Aorta (tissue), 5 donors: ENCODE measurements at places on chromosomes 1 and 21.

GRCh38 chr1:109691759-109692158, 4.1 kb downstream of the GSTM1 start:
- DNase-seq = no peak

- no peak for DNase-seq
Measured at GRCh38 chr1:246329900-246330299, 177.2 kb downstream of the SMYD3 start.

GRCh38 chr1:244319283-244320132, 132.2 kb downstream of the ADSS2 start:
- no peak for DNase-seq

DNA sequence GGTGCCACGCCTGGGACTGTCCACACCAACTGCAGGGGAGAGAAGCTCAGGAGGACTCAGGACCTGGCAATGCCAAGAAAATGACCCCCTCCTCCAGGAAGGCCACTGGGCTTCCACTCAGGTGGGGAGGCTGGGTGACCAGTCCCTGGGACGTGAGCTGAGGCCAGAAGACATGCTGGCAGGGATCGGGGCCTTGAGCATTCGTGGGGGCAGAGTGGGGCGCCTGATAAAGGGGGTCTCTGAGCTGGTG, 15.3 kb upstream of the COL6A2 start:
- DNase-seq = no peak

GRCh38 chr1:190140644-190141043, 337.0 kb downstream of the BRINP3 start:
- DNase-seq = no peak

- DNase-seq = no peak
Measured at GRCh38 chr1:204854286-204854685, 16.4 kb upstream of the NFASC start.

DNA sequence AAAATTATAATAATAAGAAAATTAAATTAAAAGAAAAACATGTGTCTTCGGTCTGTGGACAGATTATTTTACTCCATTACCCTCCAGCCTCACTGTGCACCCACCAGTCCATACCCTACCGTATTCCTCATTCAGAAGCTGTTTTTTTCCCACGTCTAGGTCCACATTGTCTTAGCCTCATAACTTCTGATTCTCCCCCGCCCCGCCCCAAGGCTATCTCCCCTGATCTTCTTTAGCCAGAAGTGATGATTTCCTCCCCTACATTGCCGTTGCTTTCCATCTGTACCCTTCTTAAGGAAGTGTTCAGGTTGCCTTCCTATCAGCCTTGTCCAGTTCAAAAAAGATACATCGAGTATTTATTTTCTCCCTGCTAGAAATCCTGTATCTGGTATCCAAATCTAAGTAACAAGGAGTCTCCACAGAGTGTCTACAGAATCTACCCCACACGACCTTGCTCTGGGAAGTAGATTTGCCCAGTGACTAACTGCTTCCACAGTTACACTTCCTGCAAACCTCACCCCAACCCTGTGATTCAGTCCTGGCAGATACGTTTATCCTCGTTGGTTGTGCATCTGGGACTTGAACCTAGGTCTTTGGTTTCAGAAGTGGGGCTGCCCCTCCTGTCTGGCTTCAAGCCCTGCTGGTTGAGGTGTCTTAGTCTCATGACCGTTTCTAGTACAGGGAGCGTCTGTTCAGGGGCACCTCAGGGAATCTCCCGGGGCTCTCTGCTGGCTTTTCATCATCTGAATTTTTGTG, 470.2 kb downstream of the CAMTA1 start:
- DNase-seq = no peak

GRCh38 chr1:209395169-209395568, 188.3 kb upstream of the CAMK1G start:
- no peak for DNase-seq

- DNase-seq = no peak
Measured at GRCh38 chr1:101723415-101723814, 273.3 kb downstream of the OLFM3 start.

GRCh38 chr1:116123837-116124533, 12.8 kb downstream of the MAB21L3 start:
- DNase-seq = no peak

DNA sequence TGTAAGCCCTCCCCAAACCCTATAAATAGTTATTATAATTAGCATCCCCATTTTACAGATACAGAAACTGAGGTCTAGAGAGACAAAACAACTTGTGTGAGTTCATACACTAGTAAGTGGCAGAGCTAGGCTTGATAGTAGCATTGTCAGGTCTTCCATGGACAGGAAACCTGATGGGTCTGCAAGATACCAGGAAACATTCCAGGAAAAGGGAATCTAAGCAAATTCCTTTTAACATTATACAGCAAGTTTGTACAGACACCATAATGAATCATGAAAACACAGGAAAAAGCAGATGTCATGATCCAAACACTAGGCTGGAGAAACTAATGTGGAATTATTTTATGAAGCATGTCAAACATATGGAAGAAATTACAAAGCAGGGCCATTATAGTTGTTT, 89.1 kb upstream of the KCNK2 start:
- DNase-seq = no peak

GRCh38 chr1:93972341-93972740, 63.1 kb upstream of the GCLM start:
- DNase-seq = no peak

DNA sequence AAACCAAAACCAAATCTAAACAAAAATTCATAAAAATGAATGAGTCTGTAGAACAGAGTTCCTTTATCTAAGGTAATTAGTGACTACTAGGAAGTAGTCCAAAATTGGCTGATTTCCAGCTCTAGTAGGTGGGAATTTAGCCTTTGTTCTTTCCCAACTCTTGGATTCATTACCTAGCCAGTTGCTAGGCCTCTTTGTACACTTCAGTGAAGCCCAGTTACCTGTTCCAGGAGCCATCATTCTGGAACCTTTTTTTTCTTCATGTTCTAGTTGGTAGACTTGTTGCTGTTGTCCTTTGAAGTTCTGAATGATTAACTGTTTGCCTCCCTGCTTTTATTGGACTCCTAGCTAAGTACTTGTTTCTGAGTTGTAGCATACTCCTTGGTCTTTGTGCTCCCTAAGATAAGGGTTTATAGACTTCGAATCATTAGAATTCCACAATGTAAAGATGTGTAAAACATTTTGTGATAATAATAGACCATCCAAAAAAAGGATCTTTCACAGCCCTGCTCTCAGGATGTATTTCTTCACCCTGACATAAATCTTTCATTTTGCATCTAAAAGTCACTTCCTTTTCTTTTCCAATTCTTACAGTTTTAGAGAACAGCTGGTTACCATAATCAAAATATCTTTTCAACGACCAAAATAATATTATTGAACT, 9.8 kb downstream of the PLA2G4A start:
- DNase-seq = no peak

DNA sequence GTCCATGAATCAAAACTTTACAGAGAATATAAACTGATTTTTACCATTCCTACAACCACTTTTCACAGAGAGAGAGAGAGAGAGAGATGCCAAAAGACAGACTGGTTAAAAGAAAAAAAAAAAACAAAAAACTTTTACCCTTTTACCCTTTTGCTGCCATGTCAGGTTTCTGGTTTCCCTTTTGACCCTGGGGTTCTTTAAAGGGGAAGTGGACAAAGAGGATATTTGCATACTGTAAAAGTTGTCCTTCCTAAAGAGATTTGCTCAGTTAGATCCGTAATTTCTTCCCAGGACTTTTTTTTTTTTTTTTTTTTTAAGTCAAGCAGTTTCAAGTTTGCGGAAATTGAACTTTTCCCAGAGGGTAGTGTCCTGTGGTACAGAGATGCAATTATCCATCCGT, 287.8 kb upstream of the RGS18 start:
- DNase-seq = no peak

DNA sequence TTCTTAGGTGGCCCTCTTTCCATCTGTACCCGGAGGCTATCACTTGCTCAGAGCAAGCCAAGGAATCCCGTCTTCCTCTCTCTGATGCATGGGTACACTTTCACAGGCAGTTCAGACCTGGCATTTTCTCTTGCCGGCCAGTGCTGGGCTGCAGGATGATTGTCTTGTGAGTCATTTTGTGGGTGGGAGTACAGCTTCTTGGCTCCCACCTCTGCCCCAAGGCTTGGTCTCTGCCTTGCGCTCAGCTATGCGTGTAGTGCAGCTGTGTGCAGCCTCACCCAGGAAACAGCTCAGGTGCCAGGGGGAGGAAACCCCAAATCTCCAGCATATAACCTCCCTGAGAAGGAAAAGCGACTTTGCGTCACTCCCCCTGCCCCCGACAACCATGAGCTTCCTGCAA, 3.9 kb upstream of the AJAP1 start:
- no peak for DNase-seq

DNA sequence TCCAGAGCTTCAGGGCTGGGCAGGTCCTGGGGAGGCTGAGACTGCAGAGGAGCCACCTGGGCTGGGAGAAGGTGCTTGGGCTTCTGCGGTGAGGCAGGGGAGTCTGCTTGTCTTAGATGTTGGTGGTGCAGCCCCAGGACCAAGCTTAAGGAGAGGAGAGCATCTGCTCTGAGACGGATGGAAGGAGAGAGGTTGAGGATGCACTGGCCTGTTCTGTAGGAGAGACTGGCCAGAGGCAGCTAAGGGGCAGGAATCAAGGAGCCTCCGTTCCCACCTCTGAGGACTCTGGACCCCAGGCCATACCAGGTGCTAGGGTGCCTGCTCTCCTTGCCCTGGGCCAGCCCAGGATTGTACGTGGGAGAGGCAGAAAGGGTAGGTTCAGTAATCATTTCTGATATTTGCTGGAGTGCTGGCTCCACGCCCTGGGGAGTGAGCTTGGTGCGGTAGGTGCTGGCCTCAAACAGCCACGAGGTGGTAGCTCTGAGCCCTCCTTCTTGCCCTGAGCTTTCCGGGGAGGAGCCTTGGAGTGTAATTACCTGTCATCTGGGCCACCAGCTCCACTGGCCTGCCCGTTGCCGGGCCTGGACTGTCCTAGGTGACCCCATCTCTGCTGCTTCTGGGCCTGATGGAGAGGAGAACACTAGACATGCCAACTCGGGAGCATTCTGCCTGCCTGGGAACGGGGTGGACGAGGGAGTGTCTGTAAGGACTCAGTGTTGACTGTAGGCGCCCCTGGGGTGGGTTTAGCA, 9.3 kb downstream of the MYBPH start:
- DNase-seq = no peak

DNA sequence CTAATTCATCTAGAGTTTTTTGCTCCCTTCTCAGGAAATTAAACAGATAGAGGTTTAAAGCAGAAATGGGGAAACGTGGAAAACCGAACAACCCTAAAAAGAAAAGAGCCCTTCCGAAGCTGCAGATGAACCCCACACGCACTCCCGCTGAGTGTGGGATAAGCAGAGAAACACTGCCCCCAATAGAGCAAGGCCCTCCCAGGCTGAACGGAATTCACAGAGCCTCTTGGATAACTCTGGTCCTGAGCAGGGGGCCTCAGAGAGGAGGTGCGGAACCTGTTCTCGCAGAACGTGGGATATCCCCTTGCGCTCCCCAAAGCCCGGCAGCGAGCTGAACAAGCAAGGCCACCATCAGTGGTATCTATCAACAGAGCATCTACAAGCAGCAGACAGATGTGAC, 44.9 kb downstream of the SSBP3 start:
- no peak for DNase-seq

DNA sequence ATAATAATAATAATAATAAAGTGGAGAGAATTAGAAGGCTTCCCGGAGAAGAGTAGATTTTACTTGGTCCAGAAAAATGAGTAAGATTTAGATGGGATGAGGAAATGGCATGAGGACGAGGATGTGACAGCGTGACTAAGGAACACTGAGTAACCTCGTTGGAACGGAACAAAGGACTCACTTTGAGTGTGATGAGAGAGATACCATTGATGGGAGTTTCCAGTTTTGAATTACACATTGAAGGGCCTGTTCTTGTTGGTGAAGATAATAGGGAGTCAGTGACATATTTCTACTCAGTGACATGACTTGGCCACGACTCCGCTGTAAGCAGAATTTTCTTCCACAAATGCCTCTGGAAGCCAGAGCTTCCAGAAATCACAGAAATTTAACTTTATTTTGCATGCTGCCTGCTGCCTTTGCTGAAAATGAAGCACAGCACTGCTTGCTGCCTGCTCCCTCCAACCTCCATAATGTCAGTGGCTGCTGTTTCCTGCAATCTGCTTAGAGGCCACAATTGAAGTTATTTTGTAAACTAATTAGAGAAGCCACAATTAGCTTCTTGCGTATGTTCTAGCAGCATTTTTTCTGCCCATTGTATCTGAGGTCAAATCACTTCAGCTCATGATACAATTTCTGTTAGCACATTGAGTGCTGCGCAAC, 33.7 kb upstream of the FBXO28 start:
- DNase-seq = no peak

GRCh38 chr21:43942201-43942600, 69.9 kb upstream of the TRAPPC10 start:
- DNase-seq = no peak

GRCh38 chr1:184866586-184866985, 107.7 kb downstream of the NIBAN1 start:
- DNase-seq = no peak

DNA sequence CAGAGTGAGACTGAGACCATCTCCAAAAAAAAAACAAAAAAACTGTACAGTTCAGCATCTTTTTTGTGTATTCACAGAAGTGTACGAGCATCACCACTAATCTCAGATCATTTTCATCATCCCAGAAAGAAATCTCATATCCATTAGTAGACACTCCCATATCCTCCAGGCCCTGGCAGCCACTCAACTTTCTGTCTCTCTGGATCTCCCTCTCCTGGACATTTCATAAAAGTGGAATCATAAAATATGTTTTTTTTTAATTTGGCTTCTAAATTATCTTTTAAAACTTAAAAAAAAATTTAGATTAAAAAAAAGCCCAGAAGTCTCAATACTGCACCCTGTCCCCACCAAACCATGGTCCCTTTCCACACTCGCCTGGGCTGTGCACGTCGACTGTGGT, 22.1 kb downstream of the RIPPLY3 start:
- no peak for DNase-seq

GRCh38 chr1:219130366-219130935, 43.2 kb upstream of the LYPLAL1 start:
- DNase-seq = no peak

DNA sequence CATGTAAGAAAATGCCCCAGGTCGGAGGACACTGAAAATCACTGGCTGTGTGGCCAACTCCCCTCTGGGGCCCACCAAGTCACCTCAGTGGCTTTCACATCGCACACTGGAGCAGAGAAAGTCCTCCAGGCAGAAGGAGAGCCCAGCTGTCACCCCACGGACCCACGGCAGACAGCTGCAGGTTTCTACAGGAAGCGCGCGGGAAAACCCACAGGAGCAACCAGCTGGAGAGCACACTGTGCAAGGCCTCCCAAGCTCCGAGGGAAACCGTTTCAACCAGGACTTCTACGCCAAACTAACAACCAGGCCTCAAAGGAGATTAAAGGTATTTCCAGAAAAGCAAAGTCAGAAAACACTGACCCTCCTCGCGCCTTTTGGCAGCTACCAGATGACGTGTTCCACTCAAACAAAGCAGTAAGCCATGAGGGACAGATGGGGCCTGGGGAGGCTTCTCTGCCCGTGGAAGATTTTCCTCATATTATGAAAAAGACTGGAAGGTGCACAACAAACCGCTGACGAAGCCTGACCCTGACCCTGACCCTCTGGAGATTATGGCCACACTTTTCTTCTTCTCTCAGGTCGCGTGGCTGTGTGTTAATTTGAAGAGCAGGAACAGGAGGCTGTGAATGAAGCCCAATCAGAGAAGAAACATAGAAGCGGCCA, 21.0 kb downstream of the WDR4 start:
- DNase-seq = no peak
